ENCODE measurements at places on chromosomes 13 and 19. TPM values are rescaled to one million over a fixed set of nuclear protein-coding genes. Genes with fewer than 3 reads are reported as not detected.

DNA sequence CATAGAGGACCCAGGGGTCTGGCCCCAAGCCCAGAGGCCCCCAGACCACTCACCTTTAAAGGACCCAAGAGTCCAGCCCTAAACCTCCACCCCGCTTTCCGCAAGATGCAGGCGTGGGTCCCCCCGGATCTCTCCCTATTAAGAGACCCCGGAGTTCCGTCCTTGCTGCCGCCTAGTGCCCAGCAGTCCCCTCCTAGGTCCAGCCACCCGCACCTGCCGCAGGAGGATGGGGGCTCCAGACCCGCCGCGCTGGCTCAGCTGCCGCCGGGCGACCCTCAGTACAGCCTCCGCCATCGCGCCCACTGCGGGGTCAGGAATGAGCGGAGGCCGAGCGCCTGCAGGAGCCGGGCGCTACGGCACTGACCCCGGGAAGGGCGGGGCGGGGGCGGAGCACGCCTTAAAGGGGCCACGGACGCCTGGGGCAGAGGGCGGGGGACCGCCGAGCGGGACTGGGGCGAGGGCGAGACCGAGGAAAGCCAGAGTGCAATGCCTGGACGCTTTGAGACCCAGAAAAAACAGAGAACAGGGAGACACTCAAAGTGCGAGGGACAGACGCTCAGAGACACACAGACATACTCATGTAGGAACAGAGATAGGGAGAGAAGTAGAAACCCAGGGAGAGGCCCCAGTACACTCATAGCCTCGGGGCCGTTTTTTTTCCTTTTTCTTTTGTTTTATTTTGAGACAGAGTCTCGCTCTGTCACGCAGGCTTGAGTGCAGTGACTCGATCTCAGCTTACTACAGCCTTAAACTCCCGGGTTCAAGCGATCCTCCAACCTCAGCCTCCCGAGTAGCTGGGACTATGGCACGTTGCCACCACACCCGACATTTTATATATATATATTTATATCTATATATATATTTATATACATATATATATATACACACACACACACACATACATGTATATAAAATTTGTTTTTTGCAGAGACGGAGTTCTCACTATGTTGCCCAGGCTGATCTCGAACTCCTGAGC is at the start of gene ETHE1:
TSS of gene ETHE1 (minus strand) at position 318 of the 976 bp plus-strand sequence. CDS start at position 294, 24 bp downstream.
- DNase-seq: no peak

DNA sequence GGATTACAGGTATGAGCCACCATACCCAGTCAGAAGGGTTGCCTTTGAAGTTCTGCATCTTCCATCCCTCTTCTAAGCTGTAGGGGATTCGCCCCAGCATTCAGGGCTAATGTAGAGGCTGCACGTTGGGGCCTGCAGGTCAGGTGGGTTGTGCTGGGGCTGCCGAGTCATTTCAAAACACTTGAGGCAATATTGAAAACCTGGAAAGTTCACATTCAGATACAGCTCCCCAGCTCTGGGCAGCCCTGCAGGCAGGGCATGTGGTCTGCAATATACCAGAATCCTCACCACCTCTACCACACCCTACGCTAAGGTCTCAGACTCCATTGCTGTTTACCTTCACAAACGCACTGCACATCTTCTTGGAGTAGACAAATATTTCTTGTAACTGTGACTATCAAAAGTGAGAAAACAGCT is 24.6 kb downstream of the CCNE1 start:
- no peak for DNase-seq

DNA sequence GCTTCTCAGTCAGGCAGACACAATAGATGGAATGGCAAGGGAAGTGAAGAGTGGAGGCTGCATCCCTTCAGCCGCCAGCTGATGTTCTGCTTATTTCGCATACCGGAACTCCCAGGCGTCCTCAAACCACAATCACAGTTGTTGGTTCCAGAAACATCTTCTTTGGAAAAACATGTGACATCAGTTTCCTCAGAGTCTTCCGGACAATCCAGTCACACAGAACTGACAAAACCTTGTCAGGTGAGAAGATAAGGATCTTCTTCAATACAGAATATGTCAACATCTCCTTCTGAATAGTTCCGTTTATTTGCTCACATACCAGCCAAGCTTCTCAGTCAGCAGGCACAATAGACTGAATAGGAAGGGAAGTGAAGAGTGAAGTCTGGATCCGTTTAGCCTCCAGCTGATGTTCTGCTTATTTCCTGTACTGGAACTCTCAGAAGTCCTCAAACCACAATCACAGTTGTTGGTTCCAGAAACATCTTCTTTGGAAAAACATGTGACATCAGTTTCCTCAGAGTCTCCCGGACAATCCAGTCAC is 45.1 kb upstream of the CEACAM21 start:
- no peak for DNase-seq

Gene PRSS57
- total RNA-seq: not detected

Gene CYP2F1
- not detected for total RNA-seq

Gene FGF21
- not detected for total RNA-seq

DNA sequence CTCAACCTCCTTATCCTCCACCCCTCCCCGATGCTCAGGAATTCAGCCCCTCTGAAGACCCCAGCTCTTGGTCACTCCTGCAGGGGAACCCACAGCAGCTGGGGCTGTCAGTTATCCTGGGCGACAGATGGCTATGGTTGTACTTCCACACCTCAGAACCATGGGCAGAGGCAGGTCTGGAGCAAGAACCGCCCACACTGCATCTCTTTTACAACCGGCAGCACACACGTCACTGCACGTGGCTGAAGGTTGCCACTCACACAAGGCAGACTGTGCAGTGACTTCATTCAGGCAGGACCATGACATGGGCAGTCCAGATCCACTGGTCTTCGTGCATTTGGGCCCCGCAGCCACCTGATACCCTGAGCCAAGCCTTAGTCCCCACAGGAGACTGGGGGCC is 21.5 kb upstream of the SDHAF1 start:
- no peak for DNase-seq

DNA sequence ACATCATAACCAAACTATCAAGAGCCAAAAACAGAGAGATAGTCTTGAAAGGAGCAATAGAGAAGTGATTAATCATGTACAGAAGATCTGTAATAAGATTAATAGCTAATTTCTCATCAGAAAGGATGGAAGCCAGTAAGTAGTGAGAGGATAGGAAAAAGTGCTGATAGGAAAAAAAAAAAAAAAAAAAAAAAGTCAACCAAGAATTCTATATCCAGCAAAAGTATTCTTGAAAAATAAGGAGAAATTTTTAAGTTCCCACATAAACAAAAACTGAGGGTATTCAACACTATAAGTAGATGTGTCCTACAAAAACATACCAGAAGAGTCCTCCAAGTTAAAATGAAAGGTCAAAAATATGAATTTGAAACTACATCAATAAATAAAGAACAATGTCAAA is 218.7 kb upstream of the GPC6 start:
- DNase-seq: no peak

DNA sequence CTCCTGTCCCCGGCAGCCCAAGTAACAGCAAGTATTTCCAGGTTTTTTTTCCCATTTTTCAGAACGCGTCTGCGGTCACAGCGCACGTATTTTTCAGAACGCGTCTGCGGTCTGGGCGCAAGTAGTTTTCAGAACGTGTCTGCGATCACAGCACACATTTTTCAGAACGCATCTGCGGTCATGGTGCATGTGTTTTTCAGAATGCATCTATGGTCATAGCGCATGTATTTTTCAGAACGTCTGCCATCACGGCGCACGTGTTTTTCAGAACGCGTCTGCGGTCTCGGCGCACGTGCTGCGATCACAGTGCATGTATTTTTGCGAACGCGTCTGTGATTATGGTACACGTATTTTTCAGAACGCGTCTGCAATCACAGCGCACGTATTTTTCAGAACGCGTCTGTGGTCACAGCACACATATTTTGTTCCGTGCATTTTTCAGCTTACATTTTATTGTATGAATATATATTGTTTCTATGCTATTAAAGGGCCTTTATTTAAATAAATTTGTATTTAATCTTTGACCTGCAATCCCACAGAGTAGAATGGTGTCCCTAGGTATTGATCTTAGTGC is 19.7 kb downstream of the ATP4B start:
- no peak for DNase-seq

DNA sequence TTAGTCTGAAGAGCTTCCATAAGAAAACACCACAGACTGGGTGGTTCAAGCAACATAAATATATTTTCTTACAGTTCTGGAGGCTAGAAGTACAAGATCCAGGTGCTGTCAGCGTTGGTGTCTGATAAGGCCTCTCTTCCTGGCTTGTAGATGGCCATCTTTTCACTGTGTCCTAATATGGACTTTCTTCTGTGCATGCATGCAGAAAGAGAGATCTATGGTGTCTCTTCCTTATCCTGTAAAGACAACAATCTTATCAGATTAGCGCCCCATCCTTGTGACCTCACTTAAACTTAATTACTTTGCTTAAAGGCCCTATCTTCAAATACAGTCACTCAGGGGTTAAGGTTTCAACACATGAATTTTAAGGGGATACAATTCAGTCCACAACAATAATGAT is 14.1 kb upstream of the NDFIP2 start:
- DNase-seq: no peak

Gene UPK1A
- total RNA-seq: 0.67 TPM

Gene ZNF208
- total RNA-seq: not detected

GRCh38 chr13:25136880-25137787 is 35.0 kb downstream of the AMER2 start:
- DNase-seq: no peak

Data from Panc1 (cell line).